ENCODE measurements at places on chromosomes 2 and 18.

DNA sequence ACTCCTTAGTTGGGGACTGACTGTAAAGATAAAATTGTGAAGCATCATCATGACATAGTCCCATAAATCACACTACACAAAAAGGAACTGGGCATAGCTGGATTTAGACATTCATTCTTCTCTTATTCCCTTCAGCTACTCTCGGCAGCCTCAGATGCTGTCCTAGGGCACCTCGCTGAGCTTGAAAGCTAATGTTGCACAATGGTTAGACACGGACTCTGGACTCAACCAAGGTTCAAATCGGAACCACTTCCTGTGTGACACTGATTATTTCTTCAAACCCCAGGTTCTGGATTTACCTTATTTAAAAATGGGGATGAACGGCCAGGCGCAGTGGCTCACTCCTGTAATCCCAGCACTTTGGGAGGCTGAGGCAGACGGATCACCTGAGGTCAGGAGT lies 89.8 kb downstream of the CCBE1 start:
- no peak for DNase-seq

DNA sequence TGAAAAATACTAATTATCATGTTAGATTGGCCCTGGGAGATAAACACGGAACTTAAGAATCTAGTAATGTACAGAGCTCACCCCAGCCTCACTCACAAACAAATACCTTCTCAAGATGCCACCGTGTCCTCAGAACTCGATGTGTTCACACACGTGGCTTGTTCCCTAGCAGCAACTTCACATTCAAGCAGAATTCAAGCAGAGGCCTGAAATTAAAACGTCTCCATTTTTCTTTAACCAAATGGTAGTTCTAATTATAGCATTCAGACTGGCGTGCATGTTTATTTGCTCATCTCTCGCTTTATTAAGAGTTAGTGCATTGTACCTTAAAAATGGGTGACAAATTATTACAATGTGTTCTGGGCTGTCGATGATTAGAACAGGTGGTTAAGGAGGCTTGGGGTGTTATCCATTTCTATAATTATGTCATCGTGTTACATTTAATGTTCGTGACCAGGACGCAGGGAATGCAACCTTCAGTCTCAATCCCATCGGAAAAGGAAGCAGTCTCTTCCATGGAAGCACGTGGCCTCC lies 57.3 kb upstream of the SLC66A3 start:
- no peak for DNase-seq

- no peak for DNase-seq
Measured at GRCh38 chr2:212921061-212921460, 230.4 kb downstream of the IKZF2 start.

DNA sequence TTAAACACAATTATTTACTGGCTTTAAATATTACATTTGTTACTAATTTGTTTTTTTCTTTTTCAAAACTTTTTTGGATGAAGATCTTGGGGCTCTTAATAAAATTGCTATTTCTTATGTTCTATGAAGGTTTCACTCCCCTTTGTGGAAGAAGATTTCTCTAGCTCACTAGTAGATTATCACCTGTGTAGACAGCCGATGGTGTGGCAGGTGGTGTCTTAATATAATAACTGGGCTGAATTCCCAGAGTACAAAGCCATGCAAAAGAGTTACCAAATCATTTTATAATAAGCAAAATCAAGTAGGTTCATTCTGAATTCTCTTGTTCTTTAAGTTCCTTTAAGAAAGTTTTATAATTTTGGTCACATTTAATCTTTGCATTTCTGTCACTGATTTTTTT lies 233.7 kb downstream of the CCDC102B start:
- no peak for DNase-seq

DNA sequence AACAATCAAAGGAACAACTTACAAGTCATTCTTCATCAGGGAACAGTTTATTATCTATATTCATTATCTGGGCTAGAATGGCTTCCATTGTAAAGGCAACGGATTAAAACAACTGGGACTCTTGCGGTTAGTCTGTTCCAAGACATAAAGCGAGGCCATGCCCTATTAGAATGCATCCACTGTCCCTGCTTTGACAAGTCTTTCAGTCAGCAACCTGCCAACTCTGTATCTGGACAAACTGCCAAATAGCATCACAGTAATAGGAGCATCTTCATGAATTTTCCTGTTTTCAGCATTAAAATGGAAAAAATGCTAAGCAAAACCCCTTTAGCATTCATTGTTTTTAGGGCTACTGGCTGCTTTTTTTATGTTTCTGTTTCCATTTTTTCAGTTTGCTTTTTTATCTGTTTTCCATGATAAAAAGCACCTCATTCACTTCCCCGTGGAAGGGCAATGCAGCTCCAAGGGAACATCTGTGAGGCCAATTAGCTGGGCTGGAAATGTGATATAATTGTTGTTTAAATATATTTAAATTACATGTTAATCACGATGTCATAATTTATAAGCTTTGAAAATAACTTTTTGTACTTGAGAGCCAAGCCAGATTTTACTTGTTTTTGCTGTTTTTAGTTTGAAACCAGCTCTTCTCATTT lies 834.3 kb downstream of the CPS1 start:
- DNase-seq = no peak

GRCh38 chr18:4405965-4406364 lies 49.1 kb downstream of the DLGAP1 start:
- DNase-seq = no peak

DNA sequence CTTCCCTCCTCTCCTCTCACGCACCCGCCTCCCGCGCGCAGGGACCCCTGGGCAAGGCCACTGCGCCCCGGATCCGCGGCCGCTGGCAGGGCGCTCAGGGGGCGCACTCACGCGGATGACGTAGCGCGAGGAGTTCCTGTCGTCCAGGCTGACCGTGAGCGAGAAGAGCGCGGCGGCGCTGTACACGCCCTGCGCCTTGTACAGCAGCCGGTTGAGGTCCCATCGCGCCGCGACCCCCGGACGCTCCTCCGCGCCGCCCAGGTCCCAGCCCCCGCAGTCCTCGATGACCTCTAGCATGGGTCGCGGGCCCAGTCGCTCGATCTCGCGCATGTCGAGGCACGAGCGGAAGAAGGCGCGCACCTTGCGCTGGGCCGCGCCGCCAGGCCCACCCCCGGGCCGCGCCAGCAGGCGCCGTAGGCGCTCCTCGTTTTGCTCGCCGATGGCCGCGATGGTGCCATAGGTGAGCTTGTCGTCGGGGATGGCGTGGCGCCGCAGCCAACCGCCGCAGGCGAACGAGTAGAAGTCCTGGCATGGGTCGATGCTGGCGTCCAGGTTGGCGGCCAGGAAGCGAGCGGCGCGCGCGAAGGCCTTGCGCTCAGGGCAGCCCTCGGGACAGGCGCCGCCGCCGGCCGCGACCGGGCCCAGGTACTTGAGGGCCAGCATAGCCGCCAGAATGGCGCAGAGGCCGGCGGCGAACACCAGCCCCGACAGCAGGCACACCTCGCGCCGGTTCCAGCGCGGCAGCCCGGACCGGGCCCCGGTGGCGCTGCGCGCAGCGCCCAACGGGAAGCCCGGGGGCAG lies 1.7 kb downstream of the ECEL1 start:
- DNase-seq = no peak

DNA sequence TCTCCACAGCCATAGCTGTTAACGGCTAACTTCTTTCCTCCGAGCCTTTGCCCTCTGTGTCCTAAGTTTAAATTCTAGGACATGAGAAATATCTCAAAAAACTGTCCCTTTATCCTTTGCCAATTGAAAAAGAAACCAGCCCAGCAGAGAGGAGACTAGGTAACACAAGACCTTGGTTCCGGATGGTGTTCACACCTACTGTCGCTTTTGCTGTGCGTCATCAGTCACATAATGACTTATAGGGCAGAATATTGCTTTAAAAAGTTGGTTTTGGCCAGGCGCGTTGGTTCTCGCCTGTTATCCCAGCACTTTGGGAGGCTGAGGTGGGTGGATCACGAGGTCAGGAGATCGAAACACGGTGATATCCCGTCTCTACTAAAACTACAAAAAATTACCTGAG lies 66.2 kb downstream of the SP3 start:
- no peak for DNase-seq

DNA sequence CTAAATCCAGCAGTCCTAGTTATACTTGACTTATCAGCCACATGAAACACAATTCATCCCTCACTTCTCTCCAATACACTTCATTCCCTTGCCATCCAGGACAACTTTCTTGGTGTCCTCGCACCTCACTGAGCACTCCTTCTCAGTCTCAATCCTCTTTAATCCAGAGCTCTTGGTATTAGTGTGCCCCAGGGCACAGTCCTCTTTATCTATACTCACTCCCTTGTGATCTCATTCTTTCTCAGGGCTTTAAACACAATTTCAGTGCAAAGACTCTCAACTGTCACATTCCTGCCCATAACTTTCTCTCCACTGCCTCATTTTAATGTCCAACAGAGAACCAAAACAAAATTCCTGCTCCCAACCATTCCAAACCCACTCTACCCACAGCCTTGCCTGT lies 60.8 kb upstream of the SPOPL start:
- DNase-seq = no peak

GRCh38 chr2:54330926-54331835 lies 75.2 kb upstream of the TSPYL6 start:
- no peak for DNase-seq

GRCh38 chr2:171794918-171795317 lies 99.1 kb downstream of the SLC25A12 start:
- no peak for DNase-seq

GRCh38 chr2:164777847-164778461 lies 63.7 kb downstream of the COBLL1 start:
- DNase-seq = no peak

Measured in suppressor macrophage (primary cell).